ENCODE measurements at places on chromosomes 1 and 21.

DNA sequence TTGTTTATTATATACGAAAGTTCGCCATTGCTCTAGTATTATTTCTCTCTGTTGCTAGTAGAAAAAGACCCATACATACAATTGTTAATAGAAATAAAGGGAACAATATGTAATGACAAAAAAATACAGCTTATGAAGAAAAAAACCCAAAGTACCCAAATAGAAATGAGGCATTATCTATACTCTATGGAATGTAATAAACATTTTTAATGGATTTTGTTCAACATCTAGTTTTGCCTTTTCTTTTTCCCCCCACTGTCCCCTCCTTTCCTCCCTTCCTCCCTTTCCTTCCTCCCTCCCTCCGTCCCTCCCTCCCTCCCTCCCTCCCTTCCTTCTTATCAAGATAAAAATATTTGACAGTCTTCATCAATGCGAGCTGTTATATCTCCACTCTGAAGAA lies 81.5 kb upstream of the NEK7 start:
- DNase-seq = no peak

- DNase-seq = peak; percentile 62
Measured at GRCh38 chr21:46323227-46323709, 402 bp downstream of the C21orf58 start.

DNA sequence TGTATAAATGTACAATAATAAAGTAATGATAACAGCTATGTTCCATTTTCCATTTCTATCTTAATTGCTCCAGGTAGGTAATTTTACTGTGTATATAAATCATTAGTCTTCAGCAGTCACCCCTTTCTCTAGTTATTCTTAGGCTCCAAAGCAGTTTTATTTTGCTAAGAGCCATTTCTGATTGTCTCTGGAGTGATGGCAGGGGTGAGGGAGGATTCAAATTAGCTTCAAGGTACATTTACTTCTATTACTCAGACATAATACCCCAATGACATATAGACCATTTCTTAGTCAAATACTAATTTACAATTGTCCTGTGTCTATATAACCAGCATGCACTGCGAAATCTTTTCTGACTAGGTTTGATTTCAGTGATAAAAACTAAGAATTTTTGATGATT lies 663.4 kb upstream of the PRMT6 start:
- DNase-seq = no peak

- DNase-seq = no peak
Measured at GRCh38 chr1:231596337-231596791, 30.2 kb upstream of the DISC1 start.

GRCh38 chr1:155085504-155086127 lies 7.0 kb downstream of the EFNA3 start:
- peak; percentile 76 for DNase-seq

GRCh38 chr1:245896258-245896657 lies 610.8 kb downstream of the SMYD3 start:
- no peak for DNase-seq

- DNase-seq = no peak
Measured at GRCh38 chr21:38987633-38988508, 182.1 kb downstream of the ETS2 start.

DNA sequence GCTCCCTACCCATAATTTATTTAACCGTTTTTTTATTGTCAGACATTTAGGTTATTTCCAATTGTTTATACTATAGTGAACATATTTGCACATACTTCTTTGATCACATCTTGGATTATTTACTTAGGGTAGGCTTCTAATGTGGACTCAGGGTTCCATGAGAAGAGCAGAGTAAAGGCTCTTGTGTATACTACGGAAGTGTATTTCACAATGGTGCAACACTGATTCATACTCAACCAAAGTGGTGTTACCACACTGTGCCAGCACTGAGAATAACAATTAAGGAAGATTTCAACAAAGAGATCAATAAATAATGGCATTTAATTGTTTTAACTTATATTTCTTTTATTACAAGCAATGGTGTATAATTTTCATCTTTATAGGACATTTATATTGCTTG lies 251.2 kb downstream of the ZNF326 start:
- DNase-seq = no peak

DNA sequence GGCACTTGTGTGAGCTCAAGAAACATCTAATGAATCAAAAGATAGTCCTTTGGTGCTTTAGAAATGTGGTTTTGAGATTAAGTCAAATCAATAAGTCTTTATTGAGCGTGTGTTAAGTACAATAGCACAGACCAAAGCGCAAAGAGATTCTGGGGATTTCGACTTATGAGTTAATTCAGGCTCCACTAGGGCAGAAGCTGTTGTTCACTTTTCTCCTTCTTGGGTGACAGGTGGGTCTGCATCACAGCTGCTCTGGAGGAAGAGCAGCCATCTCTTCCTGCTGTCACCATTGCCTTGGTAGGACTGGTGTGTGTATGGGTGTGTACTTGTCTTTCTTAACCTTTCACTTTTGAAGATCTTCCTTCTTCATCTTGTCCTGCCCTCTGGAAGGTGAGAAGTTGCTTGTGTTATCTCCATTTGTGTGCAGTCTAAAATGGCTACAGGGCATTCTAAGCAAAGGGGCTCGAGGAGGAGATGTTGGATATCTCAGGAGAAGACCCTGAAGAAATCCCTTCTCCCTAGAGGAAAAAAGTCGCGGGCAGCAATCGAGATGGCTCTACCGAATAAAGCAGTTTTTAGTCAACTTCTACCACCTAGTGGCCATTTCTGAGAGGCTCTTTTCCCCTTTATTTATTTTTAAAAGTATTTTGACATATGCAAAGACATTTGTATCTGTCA lies 22.9 kb upstream of the DISC1 start:
- peak; percentile 85 for DNase-seq

DNA sequence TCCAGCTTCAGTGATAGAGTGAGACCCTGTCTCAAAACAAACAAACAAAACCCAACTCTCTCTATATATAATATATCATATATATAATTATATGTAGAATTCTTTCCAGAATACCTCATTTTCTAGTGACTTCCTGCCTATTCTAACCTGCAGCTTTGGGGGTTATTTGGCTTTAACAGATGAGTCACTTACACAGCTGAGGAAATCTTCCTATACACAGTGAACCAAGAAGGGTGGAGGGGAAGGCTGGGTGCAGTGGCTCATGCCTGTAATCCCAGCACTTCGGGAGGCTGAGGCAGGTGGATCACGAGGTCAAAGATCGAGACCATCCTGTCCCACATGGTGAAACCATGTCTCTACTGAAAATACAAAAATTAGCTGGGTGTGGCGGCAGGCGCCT lies 9.2 kb downstream of the RAB29 start:
- DNase-seq = no peak

GRCh38 chr1:114154963-114155322 lies 1.3 kb upstream of the SYT6 start:
- no peak for DNase-seq

DNA sequence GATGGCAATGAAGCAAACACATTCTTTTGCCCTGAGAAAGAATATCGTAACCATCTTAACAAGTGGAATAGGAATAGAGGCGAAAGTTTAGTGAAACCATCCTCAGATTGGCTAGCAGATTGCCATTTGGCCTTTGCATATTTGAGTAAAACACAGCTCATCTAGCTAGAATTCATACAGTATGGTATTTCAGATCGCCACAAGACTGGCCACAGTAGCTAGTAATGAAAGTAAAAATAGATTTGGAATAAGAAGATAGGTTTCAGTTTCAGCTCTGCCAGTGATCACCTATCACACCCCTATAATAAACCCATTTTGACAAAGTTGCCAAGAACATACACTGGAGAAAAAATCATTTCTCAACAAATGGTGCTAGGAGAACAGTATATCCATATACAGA lies 294.9 kb downstream of the LRRIQ3 start:
- DNase-seq = no peak

- DNase-seq = no peak
Measured at GRCh38 chr1:170436928-170437327, 95.0 kb upstream of the GORAB start.

DNA sequence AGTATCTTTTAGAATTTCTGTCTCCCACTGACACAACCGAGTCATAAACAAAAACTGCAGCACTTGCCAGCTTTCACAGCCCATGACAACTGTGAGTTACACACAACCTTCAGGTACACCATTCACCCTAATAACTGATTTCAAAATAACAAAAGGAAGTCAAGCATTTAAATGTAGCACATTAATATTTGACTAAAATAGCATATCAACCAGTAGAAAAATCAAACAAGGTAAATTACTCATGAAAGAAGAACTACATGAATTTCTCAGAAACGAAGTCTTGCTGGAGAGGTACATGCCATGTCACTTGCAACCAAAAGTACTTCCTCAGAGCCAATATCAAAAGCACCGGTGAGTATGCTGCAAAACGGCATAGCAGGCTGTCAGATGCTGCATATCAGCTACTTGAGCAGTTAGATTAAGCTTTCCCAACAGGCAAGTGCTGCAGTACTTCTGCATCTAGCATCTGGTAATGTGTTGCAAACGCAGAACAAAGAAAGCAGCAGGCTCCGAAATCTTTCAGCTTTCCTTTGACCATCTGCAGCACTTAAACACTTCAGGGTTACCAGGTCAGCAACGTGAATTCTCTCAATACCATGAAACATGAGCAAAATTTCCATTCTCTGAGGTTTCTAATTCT lies 223.2 kb downstream of the SMYD3 start:
- DNase-seq = peak; percentile 41

DNA sequence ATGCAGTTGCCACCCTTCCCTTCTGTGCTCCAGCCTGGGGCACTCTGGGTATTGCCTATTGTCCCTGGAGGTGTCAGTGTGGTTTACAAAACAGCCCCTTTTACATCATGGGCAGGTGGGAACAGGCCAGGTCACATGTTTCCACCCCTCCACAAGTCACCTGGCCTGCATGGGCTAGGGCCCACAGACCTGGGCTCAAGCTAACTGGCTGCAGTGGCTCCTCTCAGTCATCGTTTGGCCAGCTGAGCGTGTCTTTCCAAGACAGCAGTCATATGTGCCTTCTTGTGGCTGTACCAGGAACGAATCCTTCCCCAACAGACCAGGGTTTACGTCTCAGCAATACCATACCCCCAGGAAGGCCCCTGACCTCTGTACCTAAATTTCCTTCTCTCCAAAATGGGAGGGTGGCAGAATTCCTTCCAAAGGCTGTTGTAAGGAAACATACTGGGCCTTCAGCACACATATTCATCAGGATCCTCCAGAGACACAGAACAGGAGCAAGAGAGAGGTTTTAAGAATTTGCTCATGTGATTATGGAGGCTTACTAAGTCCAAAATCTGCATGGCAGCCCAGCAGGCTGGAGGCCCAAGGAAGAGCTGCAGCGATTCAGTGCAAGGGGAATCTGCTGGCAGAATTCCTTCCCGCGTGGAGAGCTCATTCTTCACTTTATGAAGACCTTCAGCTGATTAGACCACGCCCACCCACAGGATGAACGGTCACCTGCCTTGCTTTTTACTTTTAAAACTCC lies 10.6 kb upstream of the TAS1R2 start:
- DNase-seq = no peak

DNA sequence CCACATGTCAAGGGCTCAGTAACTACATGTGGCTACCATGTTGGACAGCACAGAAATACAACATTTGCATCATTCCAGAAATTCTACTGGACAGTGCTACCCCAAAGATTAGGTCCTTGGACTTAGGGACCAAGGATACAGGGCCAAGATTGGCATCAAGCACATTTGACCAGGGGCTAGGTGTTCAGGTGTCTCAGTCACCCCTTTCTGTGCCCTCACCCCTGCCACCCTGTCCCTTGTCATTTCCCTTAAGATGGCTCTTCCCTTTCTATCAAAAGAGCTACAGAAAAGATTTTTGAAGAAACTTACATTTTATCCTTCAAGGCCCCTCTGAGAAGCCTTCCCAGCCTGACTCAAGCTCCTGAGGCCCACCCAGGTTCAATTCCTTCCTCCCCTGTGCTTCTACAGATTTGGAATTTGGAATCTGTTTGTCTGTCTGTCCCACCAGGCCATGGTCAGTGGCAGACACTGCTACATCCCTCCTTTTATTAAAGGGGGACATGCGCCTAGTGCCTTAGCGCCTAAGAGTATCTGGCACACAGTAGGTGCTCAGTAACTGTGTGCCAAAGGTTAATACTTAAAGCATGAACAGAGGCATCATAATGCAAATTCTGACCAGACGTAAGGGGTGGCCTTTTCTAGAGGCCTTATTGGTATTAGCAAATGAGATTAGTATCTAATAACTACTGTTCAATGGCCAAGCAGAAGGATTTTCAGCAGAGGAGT lies 21.4 kb downstream of the CSF1 start:
- DNase-seq = no peak

GRCh38 chr1:50968821-50969610 lies 1.0 kb upstream of the CDKN2C start:
- peak; percentile 72 for DNase-seq

DNA sequence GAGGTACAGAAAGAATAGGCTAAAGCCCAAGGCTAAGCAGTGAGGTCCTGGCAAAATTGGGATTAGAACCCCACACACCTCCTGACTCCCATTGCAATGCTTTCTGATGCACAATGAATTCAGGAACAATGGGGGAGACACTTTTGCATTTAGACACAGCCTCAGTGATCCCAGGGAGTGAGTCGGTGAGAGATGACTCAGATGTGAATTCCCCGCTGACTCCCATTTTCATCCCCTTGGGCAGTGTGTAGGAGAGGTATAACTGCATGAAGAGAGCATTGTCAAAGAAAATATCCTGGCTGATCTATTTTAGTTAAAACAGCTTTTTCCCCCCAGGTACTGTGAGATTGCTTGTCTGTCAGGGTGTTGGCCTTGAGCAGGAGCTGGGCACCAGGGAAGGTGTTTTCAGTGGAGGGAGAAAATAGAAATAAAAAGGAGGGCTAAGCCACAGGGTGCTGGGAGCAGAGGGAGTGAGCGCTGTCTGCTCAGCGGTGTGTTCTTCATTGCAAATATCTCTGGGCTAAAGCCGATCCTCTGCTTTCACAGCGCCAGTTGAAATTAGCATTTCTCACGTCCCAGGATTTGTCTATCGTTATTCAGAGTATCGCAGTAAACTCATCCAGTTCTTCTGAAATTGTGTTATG lies 247.7 kb upstream of the PTBP2 start:
- no peak for DNase-seq

GRCh38 chr1:18681423-18681835 lies 50.8 kb downstream of the PAX7 start:
- peak; percentile 40 for DNase-seq

GRCh38 chr1:65055747-65056146 lies 89.4 kb upstream of the JAK1 start:
- DNase-seq = no peak

DNA sequence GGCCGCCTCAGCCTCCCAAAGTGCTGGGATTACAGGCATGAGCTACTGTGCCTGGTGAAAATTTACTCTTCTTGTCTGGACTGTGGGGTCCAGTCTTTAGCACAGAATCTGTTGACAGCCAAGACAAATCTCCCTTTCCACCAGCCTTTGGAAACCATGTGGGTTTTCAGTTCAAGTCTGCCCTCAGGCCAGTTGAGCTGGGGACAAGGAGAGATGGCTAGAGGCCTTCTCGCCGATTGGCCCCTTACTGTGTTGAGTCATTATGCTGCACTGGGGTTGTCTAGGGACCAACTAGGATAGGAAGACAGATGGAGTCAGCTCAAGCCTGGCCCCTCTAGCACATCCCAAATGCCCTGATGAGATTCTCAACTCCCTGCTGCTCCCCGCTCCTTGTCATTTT lies 8.6 kb upstream of the NKAIN1 start:
- DNase-seq = no peak

All from OCI-M1 (cell line).